ENCODE measurements at places on chromosomes 6 and 20.

GRCh38 chr6:114158411-114158810 is 184.4 kb downstream of the HS3ST5 start:
- no peak for DNase-seq

GRCh38 chr6:37551446-37551845 is 51.8 kb upstream of the CCDC167 start:
- DNase-seq = no peak

DNA sequence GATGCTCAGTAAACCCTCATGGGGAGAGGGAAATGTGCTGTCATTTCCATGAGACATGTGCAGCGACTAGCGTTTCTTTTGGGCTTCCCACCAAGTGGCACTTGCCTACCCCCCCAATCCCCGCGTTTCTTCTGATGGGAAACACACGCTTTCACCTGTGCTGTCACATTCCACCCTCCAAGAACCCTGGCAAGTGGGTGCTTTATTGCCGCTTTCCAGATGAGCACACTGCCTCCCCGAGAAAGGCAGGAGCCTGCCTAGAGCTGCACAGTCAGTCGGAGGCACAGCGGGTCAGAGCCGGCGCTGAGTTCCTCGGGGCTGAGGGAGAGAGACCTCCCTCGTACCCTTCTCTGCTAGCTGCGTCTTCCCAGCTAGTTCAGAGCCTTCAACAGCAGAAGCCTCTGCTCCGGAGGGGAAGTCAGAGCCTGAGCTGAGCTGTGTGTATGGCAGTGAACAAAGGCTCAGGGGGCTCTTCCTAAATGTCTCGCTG is 12.3 kb upstream of the CCDC167 start:
- DNase-seq = no peak

DNA sequence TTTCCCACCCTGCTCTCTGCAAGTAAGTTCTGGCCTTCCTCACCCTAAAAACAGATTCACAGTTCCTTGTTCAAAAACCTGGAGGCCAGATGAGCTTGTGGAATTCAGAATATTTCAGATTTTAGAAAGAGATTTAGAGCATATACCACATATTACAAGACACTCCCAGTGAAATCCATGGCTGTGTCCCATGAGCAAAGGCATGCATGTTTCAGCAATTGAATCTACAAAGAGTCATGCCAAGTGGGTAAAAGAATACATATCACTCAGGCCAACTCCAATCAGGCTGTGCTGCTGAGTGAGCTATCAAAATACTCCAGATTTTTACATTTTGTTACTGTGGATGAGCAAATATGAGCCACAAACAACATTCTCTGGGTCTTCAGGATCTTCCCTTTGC is 10.2 kb upstream of the NEDD9 start:
- DNase-seq = no peak

GRCh38 chr6:25006565-25007001 is 70.8 kb upstream of the RIPOR2 start:
- DNase-seq = no peak

DNA sequence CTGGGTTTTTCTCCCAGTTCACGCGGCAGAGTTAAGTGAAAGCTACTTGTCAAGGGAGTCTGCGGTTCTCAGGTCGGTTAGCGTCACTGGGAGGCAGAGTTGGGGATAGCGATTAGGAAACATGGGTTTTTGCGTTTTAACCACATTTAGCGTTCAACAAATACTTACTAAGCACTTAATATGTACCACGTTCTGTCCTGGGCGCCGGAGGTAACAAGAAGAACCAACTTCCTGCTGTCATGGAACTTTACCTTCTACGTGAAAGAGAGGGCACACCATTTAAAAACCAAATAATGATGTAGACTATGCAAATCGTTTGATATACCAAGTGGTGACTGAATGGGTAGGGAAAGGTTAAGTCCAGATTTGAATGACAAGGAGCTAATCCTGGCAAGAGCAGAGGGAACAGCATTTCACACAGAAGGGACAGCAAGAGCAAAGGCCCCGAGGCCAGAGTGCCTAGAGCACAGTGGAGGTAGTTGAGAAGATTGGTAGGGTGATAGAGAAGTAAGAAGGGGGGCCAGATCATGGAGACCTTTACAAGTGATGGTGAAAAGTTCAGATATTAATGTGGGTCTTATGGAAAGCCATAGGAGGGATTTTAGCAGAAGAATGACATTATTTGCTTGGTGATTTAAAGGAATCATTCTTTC is 744 bp downstream of the RIOK1 start:
- no peak for DNase-seq

- DNase-seq = no peak
Observed at GRCh38 chr20:5913166-5913565, 37.2 kb downstream of the TRMT6 start.

DNA sequence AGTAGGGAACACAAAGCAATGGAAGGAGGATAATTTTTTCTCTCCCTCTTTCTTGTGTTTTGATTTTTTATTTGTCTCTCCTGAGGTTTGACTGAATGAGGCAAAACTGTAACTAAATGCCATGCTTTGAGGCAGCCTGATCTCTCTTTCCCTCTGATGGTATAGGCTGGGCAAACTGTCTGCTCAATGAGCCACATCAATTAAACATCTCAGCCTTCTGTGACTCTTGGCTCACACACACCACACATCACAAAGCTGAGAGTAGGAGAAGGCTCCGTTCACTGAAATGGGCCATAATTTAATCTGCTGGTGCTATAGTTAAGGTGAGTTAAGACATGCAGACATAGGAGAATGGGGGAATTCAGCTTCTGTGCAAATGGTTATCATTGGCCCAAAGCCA is 28.1 kb upstream of the SCGN start:
- no peak for DNase-seq

GRCh38 chr6:105313211-105313610 is 89.7 kb downstream of the PREP start:
- DNase-seq = no peak

- DNase-seq = no peak
Observed at GRCh38 chr20:53598140-53599043, 4.8 kb upstream of the ZNF217 start.

- no peak for DNase-seq
Observed at GRCh38 chr6:165118736-165119135, 190.7 kb downstream of the C6orf118 start.

- DNase-seq = no peak
Observed at GRCh38 chr6:21102201-21102600, 491.4 kb upstream of the SOX4 start.

GRCh38 chr6:105810105-105810921 is 275.8 kb upstream of the PRDM1 start:
- DNase-seq = no peak

- DNase-seq = no peak
Observed at GRCh38 chr6:78259935-78260334, 607.1 kb downstream of the MEI4 start.

DNA sequence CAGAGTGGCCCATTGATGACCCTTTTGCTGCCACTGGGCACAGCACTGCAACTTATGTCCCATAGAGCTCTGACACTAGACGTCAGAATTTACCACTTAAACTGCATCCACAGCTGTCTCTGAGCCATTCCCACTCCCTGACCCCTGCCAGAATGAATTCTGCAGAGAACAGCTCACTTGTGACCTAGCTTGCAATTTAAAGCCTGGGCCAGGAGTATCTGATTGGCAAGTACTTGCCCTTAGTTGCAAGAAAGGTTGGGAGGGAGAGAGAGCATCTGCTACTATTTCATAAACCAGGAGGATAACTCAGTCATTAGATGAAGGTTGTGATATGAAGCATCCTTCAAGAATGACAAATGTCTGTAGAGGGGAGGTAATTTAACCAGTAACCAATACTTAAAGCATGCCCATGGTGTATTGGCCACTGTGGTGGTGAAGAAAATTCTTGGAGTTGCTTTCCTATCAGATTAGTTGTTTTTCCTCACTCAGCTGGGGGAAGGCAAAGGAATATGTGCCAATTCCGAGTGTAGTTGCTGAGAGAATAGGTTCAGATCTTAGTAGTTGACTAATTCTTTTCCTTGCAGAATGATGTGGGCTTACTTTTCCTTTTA is 46.5 kb downstream of the IL22RA2 start:
- DNase-seq = no peak

DNA sequence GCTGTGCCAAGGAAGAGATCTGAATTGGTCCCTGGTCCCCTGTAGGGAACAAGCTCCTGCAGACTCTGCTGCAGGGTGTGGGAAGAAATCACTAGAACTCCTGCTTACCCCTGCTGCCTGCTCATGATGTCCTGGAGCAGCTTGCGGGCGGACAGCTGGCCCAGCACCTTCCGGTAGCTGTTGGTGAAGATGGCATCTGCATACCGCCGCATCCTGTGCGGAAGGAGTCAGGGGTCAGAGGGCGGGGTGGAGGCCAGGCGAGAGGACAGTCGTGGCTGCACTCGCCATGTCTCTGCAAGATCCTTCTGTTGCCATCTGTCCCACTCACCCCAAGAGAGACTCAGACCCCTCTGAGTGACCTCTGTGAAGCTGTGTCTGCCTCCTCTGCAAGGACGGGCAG is 5.3 kb downstream of the GHRH start:
- no peak for DNase-seq

DNA sequence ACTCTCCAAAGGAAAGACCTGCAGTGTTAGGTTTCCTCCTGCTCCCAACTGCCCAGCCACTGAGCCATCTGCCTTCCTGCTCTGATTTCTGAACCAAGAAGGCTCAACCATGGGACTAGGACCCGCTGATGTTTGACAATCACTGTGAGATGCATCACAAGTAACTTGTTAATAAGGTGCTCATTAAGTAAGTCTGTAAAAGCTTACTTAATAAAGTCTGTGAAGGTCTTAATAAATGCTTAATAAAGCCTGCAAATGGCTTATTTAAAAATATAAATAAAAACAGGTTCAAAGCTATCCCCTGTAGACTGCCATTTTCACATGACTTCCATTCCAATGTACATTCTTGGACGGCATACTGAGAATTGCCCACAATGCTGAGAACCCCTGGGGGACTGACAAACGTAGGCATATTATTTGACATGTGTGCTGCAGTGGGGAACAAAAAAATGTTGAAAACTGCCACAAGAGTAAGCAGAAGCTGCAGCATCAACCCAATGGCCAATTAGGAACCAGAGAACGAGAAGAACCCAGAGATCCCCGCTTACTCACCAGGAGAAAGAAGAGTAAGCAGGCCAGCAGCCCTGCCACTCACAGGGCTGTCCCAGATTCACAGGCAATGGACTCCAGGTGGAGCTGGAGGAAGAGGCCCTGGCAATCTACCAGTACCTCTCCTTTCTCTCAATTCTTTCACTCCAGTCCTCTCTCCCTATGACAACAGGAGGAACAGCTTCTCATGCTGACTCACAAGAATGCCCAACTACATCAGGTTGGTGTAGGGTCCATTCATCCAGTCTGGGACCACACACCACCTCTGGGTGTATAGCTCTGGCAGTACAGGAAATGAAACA is 19.5 kb downstream of the KIF13A start:
- DNase-seq = no peak

GRCh38 chr6:7314414-7314813 is 1.4 kb upstream of the SSR1 start:
- no peak for DNase-seq

- DNase-seq = no peak
Observed at GRCh38 chr6:7769702-7770101, 43.8 kb downstream of the BMP6 start.

DNA sequence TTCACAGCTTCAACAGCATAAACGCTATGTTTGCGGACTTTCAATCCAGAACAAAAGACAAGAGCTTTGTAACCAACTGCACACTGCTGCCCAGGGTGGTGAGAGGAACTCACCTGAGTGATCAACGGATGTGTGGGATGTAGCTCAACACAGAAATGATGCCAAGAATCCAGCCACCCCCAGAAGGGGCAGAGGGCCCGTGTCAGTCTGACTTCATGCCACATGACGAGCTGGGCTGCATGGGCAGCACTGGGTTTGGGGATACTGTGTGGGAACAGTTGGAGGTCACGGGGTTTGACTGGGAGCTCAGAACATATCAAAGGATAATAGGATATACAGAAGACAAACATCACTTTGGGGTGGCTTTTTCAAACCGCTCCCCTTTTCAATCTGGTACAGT is 79.4 kb upstream of the TRAF3IP2 start:
- no peak for DNase-seq

All from H1 (cell line).